Mammary epithelial cell (primary cell): ENCODE measurements at places on chromosomes 1 and 21. TPM values are rescaled to one million over a fixed set of nuclear protein-coding genes. Genes with fewer than 3 reads are reported as not detected.

GRCh38 chr1:225950905-225951497 is 10.0 kb upstream of the LEFTY2 start:
- no peak for DNase-seq

GRCh38 chr1:167663002-167663772 is 33.2 kb downstream of the RCSD1 start:
- peak; percentile 100 for DNase-seq

- no peak for DNase-seq
These were observed 98.2 kb downstream of the EPHB2 start for GRCh38 chr1:22808676-22809483.

- no peak for DNase-seq
These were observed 104.8 kb upstream of the DPT start for GRCh38 chr1:168833801-168834224.

GRCh38 chr1:117286145-117286544 is 75.4 kb upstream of the VTCN1 start:
- DNase-seq, result no peak

DNA sequence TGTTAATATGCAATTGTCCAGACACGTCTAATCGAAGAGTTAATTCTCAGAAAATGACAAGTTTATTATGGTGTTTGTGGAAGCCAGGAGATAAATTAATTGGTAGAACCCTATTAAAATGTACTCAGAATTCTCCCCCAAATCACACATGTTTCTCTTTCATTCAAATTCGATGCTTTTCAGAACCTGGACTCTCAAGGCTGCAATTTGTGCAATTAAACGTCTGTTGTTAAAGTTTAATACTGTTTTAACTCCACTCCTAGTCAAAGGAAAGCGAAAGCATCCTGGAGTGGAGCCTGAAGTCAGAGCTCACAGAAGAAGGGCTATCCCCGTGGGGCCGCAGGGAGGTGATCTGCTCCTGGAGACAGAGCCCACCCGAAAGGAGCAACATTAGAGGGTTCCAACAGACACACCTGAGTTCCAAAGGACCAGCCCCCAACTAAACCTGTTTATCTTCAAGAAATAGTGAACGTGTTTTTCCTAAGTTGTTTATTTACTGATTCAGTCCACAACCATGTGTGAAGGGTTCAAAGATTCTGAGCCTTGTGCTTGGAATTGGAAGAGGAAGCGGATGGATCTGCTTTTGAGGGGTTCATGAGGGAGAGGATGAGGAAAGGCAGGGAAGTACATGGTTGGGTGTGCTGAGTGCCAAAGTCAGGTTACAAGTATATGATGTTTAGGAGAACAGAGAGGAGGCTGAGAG is 68.0 kb upstream of the AKT3 start:
- no peak for DNase-seq

DNA sequence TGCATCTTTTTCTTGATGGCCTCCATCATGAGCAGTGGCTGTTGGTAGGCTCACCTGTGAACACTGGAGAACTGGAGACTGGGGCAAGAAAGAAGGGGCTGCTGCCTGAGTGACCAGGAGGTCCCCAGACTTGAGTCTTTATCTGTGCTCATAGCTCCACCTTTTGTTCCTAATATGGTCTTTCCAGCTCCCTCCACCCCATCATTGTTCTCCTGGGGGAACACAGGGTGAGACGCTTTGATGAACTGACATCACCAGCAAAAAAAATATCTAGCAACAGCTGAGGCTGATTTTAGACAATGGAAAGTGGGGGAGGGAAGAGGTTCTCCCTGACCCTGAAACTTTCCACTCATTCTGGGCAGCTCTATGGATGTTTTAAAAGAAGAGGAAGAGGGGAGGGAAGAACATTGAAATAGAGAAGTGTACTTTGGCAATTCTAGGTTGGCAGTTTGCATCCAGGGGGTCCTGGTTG is at the start of gene TPM3:
Gene TPM3, minus strand, starts transcription at position 111 of the 472 bp plus-strand sequence. Its CDS starts 82 bp downstream, at position 29.
- no peak for DNase-seq

DNA sequence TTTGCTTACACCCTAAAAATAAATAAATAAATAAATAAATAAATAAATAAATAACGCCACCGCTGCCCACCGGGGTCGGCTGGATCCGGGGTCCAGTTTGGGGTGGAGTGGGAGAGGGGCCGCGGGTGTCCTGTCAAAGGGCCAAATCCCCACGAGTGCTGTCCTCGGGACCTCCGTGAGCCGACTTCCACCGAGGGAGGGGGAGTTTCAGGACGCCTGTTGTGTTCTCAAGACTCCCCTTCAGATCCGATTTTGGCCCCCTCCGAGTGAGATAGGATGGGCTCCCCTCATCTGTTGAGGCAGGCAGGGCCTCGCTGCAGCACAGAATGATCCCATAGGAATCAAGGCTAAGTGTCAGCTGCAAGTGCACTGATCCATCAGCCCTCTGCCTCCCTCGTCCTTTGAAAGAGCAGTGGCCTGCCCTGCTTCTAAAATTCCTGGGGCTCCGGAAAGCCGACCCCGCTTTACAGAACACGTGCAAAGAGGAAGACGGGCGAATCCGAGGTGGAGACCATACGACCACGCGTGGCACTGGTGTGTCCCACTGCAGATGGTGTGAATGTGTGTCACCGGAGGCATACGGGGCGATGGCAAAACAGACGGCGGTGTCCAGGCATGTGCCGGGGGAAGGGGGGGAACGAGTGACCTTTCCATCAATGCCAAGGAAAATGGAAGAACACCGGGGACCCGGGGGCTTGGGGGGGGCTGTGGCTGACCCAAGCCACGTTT is 3880.5 kb downstream of the SRGAP2C start:
- no peak for DNase-seq

- DNase-seq, result peak; percentile 82
These were observed 97.7 kb upstream of the JUN start for GRCh38 chr1:58881471-58881994.

DNA sequence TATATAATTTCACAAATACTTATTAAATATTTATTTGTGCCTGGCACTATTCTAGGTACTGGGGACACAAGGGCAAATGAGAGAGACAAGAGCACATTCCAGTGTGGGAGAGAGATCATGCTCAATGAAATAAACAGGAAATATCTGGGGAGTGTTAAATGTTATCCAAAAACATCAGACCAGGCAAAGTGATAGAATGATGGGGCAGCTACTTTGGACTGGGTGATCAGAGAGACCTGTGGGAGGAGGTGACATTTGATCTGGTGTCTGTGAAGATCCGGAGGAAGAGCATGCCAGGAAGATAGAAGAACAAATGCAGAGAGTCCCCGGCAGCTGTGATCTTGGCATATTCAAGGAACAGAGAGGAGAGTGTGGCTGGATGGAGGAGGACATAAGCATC is 27.5 kb upstream of the GNG12 start:
- no peak for DNase-seq

GRCh38 chr1:240070188-240070587 is 21.5 kb upstream of the FMN2 start:
- DNase-seq, result no peak

- DNase-seq, result peak; percentile 37
These were observed 486 bp downstream of the NIPAL3 start for GRCh38 chr1:24415910-24416665.

GRCh38 chr1:17892851-17893250 is 137.7 kb downstream of the ACTL8 start:
- no peak for DNase-seq

DNA sequence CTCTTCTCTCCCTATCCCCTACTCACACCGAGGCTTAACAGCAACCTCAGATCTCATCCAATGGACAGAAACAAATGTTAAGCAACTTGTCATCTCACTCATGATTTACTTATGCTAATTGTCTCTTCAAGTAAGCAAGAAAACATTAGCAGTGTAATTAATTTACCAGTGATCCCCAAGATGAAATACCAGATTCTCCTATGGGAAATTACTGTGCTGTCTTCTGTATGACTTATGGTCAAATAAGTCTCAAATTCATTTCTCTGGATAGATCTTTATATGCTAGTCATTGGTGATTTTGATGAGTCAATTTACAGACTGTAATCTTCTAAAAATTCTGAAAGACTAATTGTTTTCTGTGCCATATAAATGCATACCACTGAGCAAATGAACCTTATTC is 32.9 kb upstream of the L1TD1 start:
- DNase-seq, result no peak

DNA sequence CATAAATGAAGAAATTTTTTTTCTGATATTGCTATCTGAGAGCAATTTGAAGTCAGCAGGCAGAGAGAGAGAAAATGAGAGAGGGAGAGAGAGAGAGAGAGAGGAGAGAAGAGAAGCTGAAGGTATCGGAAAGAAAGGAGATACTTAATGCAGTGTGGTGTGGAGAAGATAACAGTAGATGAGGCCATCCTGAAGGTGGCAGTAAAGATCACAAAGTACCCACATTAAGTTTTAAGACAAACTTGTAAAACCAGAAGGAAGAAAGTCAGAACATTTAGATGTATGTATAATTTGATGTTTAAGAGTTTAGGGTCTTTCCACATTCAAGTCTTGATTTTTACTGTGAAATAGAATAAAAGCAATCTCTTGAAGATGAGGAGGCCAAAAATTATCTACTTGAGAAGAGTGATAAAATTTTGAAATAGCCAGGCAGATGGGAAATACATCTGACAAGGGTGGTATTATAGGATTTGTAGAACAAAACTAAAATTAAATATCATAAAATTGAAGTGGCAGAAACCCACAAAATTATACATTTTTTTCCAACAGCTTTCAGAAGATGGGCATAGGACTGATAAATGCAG is 1753.4 kb downstream of the MRPL39 start:
- no peak for DNase-seq

GRCh38 chr1:21308330-21308729 is 18.1 kb upstream of the ECE1 start:
- no peak for DNase-seq

- DNase-seq, result peak; percentile 9
These were observed 65.9 kb upstream of the FAM20B start for GRCh38 chr1:178959543-178960460.

- DNase-seq, result no peak
These were observed at the start of gene FMOD for GRCh38 chr1:203351037-203351625. Gene FMOD (minus strand): TSS chr1:203351122. CDS start chr1:203348270, 2,852 bp downstream.

GRCh38 chr1:6123083-6123482 is 57.0 kb downstream of the CHD5 start:
- no peak for DNase-seq

- peak; percentile 69 for DNase-seq
These were observed 45.3 kb downstream of the TARBP1 start for GRCh38 chr1:234433563-234434285.

GRCh38 chr1:66316464-66317247 is 217.3 kb upstream of the SGIP1 start:
- DNase-seq, result no peak

GRCh38 chr21:20527731-20528460 is 470.3 kb upstream of the NCAM2 start:
- no peak for DNase-seq

- DNase-seq, result peak; percentile 89
These were observed 42.5 kb downstream of the LGR6 start for GRCh38 chr1:202235856-202236837.

DNA sequence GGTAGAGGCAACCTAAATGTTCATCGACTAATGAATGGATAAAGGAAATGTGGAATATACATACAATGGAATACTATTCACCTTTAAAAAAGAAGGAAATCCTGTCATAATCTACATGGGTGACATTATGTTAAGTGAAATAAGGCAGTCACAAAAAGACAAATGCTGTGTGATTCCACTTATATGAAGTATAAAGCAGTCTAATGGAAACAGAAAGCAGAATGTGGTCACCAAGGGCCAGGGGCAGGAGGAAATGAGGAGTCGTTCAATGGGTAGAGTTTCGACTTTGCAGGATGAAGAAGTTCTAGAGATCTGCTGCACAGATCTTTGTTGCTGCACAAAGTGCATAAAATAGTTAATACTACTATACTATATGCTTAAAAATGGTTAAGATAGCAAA is 7.8 kb downstream of the DIPK1A start:
- DNase-seq, result no peak

DNA sequence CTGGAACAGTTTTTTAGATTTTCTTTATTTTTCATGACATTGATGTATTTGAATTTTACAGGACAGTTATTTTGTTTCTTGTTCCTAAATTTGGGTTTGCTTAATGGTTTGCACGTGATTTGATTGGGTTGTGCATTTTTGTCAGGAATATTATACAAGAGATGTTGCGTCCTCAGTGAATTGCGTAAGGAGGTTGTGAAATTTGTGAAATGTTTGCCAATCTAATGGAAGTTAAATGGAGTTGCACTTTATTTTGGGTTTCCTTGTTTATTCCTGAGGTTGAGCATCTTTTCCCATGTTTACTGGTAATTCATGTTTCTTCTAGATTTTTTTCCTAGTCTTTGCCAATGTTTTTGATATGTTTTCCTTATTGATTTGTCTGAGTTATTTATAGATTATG is 19.9 kb downstream of the ZNF648 start:
- DNase-seq, result no peak

GRCh38 chr1:27099587-27100334 is 55.2 kb downstream of the SLC9A1 start:
- peak; percentile 74 for DNase-seq

- DNase-seq, result no peak
These were observed 1.9 kb downstream of the AGO1 start for GRCh38 chr1:35884934-35885333.

DNA sequence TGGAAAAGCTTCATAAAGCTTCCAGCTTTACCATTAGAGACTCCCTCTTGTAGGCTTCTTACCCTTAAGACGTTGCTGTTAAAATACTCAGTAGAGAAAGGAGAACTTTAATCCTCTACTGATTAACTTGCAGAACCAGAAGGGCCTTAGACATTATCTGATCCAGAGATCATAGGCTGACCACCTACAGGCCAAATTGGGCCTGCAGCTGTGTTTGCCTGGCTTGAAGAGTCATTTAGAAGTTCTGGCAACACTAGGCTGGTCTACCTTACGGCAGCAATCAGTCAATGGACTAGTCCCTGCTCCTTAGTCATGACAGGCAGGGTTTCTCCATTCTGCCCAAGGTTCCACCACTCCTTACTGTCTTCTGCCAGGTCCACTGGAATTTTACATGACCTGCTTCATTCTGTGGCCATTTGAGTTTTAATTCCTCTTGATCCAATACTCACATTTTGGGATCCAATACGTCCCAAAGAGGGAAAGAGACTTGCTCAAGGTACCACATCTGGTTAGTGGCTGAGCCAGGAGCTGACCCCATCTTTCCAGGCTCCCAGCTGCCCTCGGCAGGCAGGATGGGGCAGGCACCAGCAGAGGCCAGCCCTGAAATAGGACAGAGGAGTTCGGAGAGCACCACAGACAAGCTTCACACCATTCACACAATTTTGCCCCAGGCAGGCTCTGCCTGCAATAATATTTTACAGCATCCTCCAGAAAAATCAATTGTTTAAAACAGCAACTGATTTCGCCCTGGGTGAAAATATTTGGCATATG is 96.8 kb downstream of the TNR start:
- no peak for DNase-seq

DNAJC16 gene
- total RNA-seq, result 16.0 and 17.9 TPM in 2 replicates

NBPF1 gene
- 22.7 TPM for total RNA-seq

AK4 gene
- 65.3 and 83.0 TPM in 2 replicates for total RNA-seq

HSF2BP gene
- 4.2 and 5.0 TPM in 2 replicates for total RNA-seq

CAMK1G gene
- total RNA-seq, result not detected in 2 replicates

SDHB gene
- total RNA-seq, result 73.5 TPM

FBLIM1 gene
- total RNA-seq, result 351 TPM

IQCC gene
- 2.2 TPM for total RNA-seq

TNFRSF25 gene
- total RNA-seq, result 57.9 and 60.9 TPM in 2 replicates

MAP1LC3C gene
- total RNA-seq, result not detected in 2 replicates

OR2L13 gene
- total RNA-seq, result not detected in 2 replicates

KCND3 gene
- 0.48 and 0.64 TPM in 2 replicates for total RNA-seq

ZNF683 gene
- not detected in 2 replicates for total RNA-seq

STRIP1 gene
- total RNA-seq, result 39.1 and 39.4 TPM in 2 replicates

SYNC gene
- 60.0 TPM for total RNA-seq

MCOLN2 gene
- total RNA-seq, result 1.2 TPM

CHAF1B gene
- 2.3 TPM for total RNA-seq

CAPN8 gene
- 3.0 and 5.2 TPM in 2 replicates for total RNA-seq

LEMD1 gene
- 0.96 and 3.2 TPM in 2 replicates for total RNA-seq

AADACL3 gene
- total RNA-seq, result not detected in 2 replicates

TMEM240 gene
- total RNA-seq, result 0.67 TPM
